ENCODE measurements at places on chromosomes 4 and X. TPM values are rescaled to one million over a fixed set of nuclear protein-coding genes. Genes with fewer than 3 reads are reported as not detected.

Gene DRP2
- 0.11 TPM for total RNA-seq

Gene PROM1
- not detected for total RNA-seq

Gene GRPR
- total RNA-seq = not detected

Gene DCX
- total RNA-seq = not detected

Gene CNGA1
- total RNA-seq = 0.19 TPM

Gene UGT2B15
- total RNA-seq = not detected

Gene SHISA3
- not detected for total RNA-seq

Gene DACH2
- not detected for total RNA-seq

Gene VSIG4
- not detected for total RNA-seq

Gene EMCN
- not detected for total RNA-seq

Gene GLRB
- 1.0 TPM for total RNA-seq

Gene UCHL1
- total RNA-seq = 23.0 TPM

Gene UTP14A
- total RNA-seq = 24.5 TPM

Gene CFAP47
- not detected for total RNA-seq

Gene CD38
- total RNA-seq = not detected

Gene EXOC1L
- not detected for total RNA-seq

Gene DUSP9
- 2.9 TPM for total RNA-seq

Gene ART3
- total RNA-seq = 0.31 TPM

Gene RBM46
- total RNA-seq = 0.27 TPM

Gene SORCS2
- total RNA-seq = 0.31 TPM

Gene GAGE12J
- total RNA-seq = not detected

Gene ADH1B
- total RNA-seq = not detected

Gene KLHL4
- total RNA-seq = 0.27 TPM

Gene UNC5C
- total RNA-seq = 0.04 TPM

Gene POLN
- 0.53 TPM for total RNA-seq

Gene PPARGC1A
- total RNA-seq = not detected

Gene IQSEC2
- total RNA-seq = 11.1 TPM

Gene SMC1A
- 41.9 TPM for total RNA-seq

Gene MBNL3
- 6.8 TPM for total RNA-seq

Gene RASGEF1B
- total RNA-seq = 0.53 TPM

Gene PDZD4
- 0.04 TPM for total RNA-seq

Gene ASB5
- not detected for total RNA-seq

Gene SGMS2
- total RNA-seq = 94.0 TPM

Gene HSFX2
- not detected for total RNA-seq

Gene AMER1
- 2.2 TPM for total RNA-seq

Gene FDCSP
- not detected for total RNA-seq

Gene LRPAP1
- total RNA-seq = 138 TPM

Gene SOD3
- total RNA-seq = not detected

Gene SULT1E1
- 1.2 TPM for total RNA-seq

Gene STAP1
- total RNA-seq = not detected

All from hair follicular keratinocyte (primary cell).